ENCODE measurements at places on chromosomes 11 and 22.

DNA sequence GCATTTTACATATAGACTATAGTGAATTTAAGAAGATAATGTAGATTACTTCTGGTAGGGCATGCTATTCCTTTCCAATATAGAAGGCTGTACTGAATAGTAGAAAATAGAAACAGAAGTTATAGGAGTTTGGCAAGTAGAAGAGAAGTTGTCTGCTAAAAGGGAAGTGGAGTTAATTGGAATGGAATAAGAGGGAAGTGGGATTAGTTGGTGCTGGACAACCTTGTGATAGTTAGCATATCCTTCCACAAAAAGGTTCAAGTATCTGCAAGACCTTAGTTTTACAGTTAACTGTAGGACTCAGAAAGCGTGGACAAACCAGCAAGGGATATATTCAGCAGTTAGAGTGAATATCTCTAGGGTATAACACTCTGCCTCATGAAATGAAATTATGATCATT lies 185.5 kb downstream of the SWAP70 start:
- DNase-seq = no peak

DNA sequence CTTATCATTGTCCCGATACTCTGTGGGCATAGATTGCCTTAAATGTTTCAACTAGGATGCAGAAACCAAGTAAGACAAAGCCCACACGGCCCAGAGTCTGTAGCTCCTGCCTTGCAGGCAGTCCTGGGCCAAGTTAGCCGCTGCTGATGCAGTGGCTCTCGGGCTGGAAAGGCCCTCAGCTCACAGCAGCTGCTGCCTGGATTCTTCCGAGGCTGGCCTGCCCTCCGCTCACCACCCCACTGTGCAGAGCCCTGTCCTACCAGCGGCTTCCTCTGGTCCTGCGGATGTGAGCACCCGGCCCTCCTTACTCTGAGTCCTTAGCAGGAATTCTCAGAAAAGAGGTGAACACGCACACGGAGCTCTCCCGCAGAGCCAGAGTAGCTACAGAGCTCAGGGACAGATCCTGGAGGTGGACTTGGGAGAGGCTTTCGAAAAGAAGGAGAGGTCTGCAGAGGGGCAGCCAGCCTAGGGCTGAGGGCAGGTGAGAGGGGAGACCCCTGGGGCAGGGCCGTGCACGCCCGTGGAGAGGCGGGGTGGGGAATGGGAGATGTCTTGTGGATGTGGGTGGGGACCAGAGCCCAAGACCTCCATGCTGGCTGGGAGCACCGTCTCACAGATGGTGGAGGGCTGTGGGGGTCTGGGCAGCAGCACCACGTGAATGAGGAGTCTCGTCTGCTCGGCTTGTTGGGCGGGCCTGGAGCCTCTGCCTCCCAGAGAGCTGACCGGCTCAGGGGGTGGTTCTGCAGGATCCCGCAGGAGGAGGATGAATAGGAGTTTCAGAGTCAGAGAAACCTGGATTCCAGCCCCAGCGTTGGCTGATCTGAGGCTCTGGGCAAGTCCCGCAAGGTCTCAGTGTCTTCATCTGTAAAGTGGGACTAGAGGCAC lies 117.4 kb upstream of the B3GAT1 start:
- no peak for DNase-seq

- DNase-seq = no peak
Measured at GRCh38 chr11:71145988-71146824, 106.2 kb downstream of the SHANK2 start.

DNA sequence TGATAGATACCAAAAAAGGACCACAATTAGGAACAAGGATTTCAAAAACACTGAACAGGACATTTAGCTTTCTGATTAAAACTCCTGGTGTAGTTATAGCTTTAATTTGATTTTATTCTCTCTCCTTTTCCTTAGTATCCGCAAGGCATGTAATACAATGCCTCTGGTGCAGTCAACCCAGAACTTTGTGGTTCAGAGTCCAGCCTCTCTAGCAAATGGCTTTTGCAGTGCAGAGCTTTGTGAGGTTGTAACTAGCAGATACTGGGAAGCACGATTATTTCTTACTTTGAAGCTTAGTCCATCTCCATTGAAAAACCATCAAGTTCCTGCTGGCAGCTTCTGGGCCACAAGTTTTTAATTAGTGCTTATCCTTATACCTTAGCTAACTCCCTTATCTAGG lies 79.8 kb downstream of the GRIA4 start:
- DNase-seq = no peak

DNA sequence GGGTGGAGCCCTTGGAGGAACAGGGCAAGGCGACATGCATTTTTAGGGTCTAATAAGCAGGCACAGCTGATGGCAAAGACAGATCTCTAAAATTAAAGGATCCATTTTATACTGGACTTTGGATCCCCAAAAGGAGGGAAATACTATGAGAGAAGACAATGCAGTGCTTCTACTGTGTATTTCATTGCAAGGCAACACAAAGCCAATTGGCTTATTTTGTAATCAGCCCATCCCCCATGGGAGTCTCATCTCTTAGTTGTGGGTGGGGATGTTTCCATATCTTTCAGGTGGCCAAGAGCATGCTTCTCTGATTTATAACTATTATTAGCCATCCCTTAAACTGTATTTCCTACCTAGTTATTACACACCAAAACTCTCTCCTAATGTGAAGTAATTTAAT lies 18.5 kb upstream of the EI24 start:
- DNase-seq = no peak

All from D721Med (cell line).